ENCODE measurements at places on chromosomes 13 and 19.
A peak's percentile ranks its signal among the peaks of the same experiment; 100 is the strongest.

- peak; percentile 68 for DNase-seq
These were observed 22.8 kb upstream of the SIGLEC11 start for GRCh38 chr19:49983645-49984229.

DNA sequence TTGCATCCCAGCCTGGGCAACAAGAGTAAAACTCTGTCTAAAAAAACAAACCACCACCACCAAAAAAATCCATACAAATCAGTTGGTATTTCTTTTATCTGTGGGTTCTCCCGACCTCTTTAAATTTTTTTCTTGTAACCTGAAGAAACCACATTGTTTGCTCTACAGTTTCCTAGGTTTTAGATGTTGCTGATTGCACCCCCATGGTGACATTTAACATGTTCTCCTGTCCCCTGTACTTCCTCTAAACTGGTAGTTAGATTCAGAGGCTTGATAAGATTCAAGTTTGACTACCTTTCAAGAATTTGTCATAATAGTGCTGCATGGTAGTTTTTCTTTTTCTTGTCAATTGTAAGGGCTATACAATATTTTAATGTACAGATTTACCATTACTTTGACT is 24.0 kb downstream of the ALG5 start:
- no peak for DNase-seq

GRCh38 chr19:33740811-33741396 is 55.8 kb upstream of the KCTD15 start:
- peak; percentile 4 for DNase-seq

DNA sequence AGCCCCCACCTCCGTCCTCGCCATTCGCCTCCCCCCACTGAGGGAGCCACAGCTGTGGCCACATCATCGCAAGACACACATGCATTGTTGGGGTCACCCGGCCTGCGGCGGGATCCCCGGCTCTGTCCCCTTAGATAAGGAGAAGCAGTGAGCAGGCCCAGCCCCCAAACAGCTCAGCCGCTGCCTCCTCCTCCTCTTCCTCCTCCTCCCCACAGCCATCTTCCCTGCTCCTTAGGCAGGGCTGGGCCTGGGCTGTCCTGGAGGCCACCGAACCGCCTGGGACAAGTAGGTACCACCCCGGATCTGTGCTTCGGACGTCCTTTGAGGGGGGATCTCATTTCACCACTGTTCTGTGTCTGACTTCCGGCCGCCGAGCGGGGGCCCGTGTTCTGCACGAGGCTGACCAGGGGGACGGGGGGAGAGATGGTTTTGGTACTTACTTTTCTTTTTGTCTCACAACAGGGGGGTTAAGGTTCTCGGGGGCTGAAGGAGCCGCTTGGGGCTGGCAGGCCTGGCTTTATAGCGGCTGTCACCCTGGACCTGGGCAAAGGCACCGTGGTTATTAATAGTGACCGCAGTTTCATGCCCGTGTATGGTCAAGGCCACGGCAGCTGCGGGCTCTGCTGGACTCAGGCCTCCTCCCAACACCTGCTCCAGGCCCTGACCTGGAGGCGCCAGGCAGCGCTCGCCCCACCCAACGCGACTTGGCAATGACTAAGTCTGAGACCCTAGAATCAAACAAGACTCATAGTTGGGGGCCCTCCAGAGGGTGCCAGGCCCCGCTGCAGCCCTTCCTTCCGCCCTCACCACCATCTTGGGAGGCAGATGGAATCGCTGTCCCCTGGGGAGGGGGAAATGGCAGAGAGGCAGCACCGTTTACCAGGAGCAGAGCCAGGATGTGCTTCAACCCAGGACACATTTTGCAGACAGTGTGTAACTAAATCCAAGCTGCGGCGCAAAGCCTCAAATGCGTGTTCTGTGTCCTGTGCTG is 18.3 kb downstream of the NMRK2 start:
- DNase-seq: no peak

- DNase-seq: no peak
These were observed 11.1 kb downstream of the LMO7 start for GRCh38 chr13:75647126-75647784.

DNA sequence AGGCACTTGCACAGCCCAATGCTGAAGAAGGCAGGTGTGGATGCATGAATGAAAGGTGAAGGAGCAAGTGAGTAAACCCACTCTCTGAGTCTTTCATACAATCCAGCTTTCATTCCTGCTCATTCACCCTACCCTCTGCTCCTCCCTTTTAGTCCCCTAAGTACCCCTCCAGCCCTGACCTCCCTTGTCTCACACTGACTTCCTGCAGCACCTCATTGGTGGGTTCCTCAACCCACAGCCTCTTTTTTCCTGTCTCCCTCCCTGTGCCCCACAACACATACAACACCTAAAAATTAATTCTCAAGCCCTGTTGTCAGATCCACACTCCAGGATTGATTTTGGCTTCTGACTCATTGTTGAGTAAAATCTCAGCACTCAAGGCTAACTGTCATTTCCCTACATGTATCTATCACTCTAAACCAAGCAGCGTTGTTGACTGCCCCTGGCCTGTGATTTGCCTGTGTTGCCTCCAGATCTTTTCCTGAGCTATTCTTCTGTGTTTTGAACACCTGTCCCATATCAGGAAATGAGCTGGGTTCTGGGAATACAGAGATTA is 177.3 kb upstream of the SERP2 start:
- no peak for DNase-seq

DNA sequence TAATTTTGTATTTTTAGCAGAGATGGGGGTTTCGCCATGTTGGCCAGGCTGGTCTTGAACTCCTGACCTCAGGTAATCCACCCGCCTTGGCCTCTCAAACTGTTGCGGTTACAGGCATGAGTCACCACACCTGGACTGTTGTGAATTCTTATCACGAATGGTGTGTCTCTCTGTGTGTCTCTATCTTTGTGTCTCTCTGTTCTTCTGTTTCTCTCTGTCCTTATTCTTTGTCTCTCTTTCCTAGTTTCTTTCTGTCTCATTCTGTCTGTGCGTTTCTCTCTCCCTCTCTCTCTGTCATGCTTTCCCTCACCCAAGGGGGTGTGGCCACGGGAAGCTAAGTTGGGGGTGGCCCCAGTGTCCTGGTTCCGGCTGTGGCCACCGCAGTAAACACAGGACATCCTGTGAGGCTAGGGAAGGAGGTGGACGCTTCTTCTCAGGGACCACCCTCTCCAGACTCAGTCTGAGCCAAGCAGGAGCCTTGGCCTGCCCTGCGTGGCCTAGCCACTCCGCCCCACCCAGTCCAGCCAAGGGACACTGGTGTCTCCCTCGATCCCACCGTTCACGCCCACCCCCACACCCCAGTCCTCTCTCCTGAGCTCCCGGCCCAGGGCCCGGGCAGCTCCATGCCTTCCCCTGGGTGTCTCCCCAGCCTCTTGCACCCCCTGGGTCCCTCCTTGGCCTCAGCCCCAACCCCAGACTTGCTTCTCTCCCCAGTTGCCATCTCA is 3.9 kb upstream of the PRX start:
- no peak for DNase-seq

DNA sequence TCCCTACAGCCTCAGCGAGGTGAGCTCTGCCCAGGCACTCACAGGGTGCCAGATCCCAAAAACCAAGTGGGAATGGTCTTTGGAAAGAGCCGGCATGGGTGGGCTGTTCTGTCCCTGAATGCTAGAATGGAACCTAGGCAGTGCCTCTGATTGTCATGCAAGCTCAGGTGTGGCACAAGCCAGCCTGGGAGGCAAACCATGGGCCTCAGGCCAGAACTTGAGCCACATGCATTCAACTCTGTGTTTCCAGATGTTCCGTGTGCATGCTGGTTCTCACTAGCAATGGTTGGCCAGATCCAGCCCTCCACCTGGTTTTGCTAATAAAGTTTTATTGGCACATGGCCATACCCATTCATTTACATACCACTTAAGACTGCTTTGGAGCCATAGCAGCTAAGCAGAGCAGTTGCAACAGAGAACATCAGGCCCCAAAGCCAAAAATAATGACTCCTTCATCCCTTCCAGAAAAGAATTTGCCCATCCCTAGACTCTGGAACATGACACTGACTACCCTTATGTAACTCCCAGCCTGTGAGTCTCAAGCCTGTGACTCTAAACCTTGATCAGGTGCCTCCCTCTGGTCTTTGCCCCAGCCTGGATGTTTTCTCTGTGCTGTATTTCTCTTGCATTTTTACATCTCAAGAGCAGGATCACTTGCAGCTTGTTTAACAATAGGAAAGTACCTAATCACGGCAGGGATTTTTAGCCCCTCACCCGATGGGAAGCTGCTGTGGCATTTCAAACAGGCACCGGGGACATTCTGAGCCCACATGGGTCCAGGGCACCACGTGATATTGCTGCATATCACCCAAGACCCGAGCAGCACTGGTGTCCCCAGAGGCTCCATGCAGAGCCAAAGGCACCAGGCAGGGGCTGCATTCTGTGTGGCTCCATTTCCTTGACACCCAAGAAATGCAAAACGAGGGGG is 55.4 kb upstream of the USE1 start:
- DNase-seq: no peak
